ENCODE measurements at places on chromosomes 1 and 21.

- no peak for DNase-seq
These were observed 262.8 kb upstream of the PRMT6 start for GRCh38 chr1:106793651-106794050.

DNA sequence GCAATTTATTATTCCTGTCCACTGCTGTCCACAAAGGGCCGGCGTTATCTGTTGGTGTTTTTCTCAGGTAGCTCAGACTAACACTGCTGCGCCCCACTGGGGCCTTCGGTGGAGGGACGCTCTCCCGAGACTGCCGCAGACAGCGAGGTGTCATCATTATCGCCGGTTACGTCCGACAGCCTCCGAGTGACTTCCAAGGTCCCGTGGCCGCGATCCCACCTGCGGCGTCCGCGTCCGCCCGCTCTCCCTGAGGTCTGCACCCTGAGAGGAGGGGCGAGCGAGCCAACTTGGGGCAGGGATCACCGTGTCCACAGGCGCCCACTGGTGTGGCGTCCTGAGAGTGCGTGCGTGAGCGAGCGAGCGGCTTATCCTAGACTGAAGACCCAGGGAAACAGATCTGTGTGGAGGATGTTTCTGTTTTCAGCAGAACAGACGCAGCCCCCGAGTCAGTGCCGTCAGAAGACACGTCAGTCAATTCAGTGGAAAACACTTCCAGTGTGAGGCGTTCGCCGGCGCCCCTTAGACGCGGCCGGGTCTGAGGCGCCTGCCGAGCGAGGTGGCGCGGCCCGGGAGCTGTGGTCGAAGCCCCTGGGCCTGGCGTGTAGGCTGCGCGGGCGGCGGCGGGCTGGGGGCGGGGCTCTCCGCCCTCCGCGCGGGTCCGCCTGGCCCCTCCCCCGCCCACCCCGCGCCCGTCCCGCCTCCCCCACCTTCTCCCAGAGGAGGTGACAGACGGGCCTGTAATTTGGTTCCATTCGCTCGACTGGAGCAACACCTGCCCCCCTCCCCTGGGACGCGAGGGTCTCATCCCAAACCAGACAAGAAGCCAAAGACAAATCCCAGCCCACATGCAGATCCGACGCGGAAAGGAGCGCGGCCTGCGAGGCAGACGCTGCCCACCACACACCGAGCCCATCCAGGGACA lies 12.6 kb downstream of the NHLH2 start:
- DNase-seq, result peak; percentile 23

DNA sequence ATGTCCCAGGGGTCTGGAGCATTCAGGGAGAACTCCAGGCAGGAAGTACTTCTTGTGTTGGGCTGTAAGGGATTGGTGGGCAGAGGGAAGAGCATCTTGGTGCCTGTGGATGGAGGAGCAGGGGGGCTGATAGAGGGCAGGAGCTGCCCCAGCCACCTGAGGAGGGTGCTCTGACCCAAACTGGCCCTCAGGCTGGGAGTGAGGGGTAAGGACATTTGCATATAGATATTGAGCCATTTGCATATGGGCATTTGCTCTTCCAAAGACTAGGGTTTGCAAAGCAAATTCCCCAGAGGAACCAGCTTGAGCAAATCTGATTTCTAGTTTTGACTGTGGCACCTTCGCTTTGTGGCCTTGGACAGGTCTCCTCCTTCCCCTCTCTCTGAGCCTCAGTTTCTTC lies 18.2 kb downstream of the ZNF362 start:
- no peak for DNase-seq

GRCh38 chr1:1088801-1089680 lies 14.9 kb upstream of the RNF223 start:
- no peak for DNase-seq

GRCh38 chr1:58162952-58163550 lies 383.5 kb downstream of the OMA1 start:
- peak; percentile 2 for DNase-seq

- no peak for DNase-seq
These were observed at the start of gene TAS1R1 for GRCh38 chr1:6554907-6555778. Gene TAS1R1, plus strand, starts transcription at chr1:6555307. Its CDS starts 67 bp downstream, at chr1:6555374.

DNA sequence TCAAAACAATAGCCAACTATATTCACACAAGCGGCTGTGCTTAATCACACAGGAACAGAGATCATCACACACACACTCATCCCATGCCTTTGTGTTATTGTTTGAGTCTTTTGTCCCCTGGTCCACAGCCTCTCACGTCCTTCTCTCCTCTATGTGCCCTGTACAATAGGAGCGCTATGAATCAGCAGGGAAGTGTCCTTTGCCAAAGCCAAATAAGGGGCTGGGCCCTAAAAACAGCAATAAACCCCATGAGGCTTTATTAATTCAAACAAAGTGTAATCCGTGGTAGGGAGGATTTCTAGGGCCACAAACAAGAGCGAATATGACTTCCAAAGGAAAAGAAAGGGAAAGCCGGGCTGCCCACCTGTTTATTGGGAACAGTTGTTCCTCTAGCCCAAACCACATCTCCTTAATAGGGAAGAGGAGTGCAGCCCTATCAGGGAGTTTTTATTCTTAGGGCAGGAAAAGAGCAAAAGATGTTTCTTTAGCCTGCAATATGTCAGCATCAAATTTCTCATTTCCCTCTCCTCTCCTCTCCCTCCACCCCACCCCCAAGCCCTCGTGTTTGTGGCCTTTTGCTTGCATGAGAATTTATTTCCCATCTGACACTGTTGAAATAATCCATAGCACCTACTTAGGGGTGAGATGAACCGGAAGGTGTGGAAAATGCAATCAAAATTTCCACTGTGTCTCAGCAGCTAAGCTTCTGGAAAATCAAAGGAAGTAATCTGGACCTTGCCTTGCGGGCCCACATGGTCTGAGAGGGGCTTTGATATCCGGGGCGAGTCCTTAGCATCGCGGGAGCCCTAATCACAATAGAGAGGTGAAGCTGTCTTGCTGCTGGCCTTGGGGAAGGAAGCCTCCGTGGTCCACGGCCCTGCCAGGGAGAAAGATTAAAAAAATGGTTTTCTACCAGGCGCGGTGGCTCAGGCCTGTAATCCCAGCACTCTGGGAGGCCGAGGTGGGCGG lies 45.3 kb upstream of the ITPKB start:
- DNase-seq, result no peak

DNA sequence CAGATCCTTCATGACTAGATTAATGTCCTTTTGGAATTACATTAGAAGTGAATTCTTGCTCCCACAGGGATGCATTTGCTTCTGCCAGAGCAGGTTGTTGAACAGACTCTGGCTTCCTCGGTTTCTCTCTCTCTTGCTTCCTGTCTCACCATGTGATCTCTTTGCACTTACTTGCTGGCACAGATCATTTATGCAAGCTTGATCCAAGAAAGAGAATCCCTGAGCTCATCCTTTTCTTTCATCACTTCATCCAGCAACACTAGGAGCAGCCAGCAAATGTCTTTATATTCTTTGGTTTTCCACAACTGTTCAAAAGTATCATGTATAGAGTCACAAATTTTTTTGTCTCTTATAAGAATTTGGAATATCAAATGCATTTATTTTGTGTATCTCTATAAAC lies 313.5 kb downstream of the ZNF326 start:
- no peak for DNase-seq

GRCh38 chr1:153251562-153251961 lies 7.9 kb upstream of the LORICRIN start:
- no peak for DNase-seq

GRCh38 chr1:92398519-92398918 lies 88.2 kb downstream of the GFI1 start:
- no peak for DNase-seq

- no peak for DNase-seq
These were observed 44.3 kb upstream of the EPS8L3 start for GRCh38 chr1:109807822-109808680.

DNA sequence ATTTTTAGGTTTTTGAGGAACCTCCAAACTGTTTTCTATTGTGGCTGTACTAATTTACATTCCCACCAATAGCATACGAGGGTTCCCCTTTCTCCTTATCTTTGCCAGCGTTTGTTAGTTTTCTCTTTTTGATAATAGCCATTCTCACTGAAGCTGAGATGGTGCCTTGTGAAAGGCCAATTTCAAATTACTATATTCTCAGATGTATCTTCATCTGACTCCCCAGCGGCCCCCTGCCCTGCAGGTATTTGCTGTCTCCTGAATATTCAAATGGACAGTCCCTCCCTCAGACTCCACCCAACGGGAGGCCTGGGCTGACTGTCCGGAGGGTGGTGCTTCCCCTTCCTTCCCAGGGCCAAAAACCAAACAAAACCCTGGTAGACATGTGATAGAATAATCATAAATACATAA lies 33.5 kb upstream of the TARBP1 start:
- no peak for DNase-seq

- DNase-seq, result no peak
These were observed 204.7 kb upstream of the RGS18 start for GRCh38 chr1:191953526-191953925.

DNA sequence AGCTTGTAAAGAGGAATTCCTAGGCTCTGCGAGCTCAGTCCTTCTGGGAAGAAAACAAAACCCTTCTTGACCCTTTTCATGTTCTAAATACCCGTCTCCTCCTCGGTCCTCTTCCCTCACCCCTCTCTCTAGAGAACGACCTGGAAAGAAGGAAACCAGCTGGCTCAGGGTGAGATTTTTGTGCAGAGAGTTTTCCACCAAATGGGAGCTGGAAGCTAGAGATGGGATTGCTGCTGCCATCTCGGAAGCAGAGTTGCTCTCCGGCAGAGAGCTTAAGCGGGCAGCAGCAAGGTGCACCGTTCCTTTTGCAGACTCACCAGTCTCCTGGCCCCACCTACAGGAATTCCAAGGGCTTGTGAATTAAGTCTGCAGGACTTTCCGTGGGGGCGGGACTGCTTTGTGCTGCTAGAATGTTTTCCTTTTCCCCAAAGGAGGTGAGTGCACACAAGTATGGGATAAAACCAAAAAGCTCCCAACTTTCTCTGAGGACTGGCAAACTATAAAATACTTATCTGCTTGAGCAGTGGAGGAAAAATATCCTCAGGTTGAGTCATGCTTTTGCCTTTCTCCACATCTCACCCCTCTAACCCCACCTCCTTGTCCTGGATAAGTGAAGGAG lies 29.1 kb upstream of the KIAA0040 start:
- DNase-seq, result no peak

GRCh38 chr1:219066631-219067349 lies 106.9 kb upstream of the LYPLAL1 start:
- DNase-seq, result no peak

- DNase-seq, result no peak
These were observed 193.9 kb downstream of the DAB1 start for GRCh38 chr1:57229998-57230397.

Measured in activated naive CD8-positive, alpha-beta T cell treated with anti-CD3 and anti-CD28 coated beads for 36 hours (primary cell).